ENCODE measurements at places on chromosomes 16 and 17.
A peak's percentile ranks its signal among the peaks of the same experiment; 100 is the strongest.

- no peak for DNase-seq
Measured at GRCh38 chr17:64950871-64951270, 31.6 kb upstream of the LRRC37A3 start.

GRCh38 chr16:4894276-4895150, 42.4 kb downstream of the PPL start:
- DNase-seq: no peak

- DNase-seq: no peak
Measured at GRCh38 chr17:29862951-29863350, 67.1 kb downstream of the SSH2 start.

- no peak for DNase-seq
Measured at GRCh38 chr17:73870473-73870872, 226.2 kb upstream of the SDK2 start.

DNA sequence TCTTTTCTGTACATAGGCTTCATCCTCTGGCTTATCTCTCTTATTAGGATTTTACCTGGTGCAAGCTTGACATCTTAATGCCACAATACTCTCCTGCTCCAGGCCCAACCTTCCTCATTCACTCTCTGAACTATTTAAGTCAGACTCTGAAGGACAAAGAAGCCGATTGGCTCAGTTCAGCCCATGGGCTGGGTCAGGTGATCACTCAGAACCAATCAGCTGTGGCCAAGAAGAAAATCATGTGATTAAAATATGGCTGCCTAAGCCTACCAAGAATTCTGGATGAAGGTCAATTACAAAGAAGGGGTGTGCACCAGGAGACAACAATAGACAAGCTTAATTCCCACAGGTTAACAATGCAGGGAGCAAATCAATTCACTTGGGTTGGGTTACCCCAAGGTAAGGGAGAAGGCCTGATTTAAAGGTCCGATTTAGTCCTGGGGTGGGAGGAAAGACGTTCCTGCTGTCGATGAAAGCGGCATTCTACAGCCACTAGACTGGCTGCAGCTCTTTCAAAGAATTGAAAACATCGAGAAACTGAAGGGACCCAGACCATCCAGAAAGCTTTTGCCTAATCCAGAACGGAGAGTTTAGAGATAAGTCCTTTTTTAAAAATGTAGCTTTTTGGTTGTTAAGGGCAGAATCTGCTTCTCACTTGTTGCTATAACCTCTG, 42.9 kb upstream of the NFAT5 start:
- DNase-seq: no peak

- peak; percentile 65 for DNase-seq
Measured at GRCh38 chr17:49575679-49576087, at the start of gene NXPH3. Gene NXPH3 (plus strand): TSS chr17:49575871. CDS start chr17:49576220, 349 bp downstream.

DNA sequence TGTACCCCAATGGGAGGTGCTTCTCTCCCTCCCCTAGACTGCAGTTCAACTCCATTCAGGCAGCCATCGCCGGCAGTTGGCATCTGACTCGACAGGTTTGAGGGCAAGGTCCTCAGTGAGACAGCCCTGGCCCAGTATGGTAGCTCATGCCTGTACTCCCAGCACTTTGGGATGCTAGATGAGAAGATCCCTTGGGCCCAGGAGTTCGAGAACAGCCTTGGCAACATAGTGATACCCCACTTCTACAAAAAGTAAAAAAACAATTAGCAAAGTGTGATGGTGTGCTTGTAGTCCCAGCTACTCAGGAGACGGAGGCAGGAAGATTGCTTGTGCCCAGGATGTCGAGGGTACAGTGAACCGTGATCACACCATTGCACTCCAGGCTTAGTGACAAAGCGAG, 12.1 kb downstream of the VPS35L start:
- no peak for DNase-seq

DNA sequence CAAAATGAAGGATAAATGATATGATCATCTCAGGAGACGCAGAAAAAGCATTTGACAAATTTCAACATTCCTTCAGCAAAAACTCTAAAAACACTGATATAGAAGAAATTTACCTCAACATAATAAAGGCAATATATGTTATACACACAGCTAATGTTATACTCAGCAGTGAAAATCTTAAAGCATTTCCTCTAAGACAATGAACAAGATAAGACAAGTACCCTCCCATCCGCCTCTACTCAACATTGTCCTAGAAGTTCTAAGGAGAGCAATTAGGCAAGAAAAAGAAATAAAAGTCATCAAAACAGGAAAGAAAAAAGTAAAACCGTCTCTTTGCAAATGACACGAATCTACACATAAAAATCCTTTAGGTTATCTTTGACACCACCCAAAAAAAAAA, 1432.8 kb downstream of the CDH11 start:
- no peak for DNase-seq

DNA sequence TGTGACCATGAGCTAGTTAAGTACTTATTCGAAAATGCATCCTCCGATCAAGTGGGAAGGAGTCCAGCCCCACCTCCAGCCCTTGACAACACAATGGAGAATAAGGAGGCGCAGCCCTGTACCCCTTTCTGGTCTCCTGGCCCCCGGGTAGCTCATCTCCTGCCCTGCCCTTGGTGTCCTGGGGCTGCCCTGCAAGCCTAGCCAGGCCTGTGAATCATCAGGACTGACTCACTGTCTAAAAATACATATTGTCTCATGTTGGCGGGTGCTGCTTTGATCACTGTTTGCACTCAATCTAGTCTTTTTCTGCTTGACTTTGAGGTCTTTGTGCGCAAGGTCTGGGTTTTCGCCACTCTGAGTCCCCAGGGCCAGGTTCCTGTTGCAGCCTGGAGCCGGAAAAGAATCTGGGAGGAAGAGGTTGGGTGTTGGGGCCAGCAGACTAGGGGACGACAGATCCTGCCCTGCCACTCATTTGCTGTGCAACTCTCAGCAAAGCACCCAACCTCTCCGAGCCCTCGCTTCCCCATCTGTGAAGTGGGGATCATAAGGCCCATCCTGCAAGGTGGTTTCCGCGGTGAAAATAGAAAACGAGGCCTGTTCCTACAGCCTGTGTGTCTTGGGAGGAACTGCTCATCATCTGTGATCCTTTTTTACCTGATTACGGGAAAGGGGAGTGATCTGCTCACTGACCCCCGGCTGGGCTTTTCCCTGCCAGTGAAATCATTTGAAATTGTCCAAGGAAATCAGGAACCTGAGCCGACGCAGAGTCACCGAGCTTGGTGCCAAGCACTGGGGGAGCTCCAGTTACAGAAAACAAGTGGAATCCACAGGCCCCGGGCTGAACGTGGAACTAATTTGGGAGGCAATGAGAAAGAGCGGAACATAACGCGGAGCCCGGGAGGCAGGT, 230.4 kb downstream of the PARN start:
- peak; percentile 45 for DNase-seq

GRCh38 chr16:49443576-49443975, 70.0 kb downstream of the C16orf78 start:
- no peak for DNase-seq

DNA sequence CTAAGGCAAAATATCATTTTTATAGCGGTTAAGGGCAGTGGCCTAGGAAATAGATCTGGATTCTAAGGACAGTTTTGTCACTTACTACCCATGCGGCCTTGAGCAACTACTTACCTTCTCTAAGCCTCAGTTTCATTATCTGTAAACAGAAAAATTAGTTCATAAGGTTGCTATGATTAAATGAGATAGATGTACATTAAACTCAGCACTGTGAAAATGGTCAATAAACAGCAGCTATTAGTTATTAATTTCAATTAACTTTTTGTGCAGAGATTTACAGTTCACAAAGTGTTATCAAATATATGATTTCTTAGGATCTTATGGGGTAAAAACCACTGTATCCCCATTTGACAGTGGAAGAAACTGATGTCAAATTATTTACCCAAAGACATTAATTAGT, 135.5 kb upstream of the CORO6 start:
- no peak for DNase-seq

GRCh38 chr16:77085981-77086380, 105.0 kb upstream of the MON1B start:
- no peak for DNase-seq

DNA sequence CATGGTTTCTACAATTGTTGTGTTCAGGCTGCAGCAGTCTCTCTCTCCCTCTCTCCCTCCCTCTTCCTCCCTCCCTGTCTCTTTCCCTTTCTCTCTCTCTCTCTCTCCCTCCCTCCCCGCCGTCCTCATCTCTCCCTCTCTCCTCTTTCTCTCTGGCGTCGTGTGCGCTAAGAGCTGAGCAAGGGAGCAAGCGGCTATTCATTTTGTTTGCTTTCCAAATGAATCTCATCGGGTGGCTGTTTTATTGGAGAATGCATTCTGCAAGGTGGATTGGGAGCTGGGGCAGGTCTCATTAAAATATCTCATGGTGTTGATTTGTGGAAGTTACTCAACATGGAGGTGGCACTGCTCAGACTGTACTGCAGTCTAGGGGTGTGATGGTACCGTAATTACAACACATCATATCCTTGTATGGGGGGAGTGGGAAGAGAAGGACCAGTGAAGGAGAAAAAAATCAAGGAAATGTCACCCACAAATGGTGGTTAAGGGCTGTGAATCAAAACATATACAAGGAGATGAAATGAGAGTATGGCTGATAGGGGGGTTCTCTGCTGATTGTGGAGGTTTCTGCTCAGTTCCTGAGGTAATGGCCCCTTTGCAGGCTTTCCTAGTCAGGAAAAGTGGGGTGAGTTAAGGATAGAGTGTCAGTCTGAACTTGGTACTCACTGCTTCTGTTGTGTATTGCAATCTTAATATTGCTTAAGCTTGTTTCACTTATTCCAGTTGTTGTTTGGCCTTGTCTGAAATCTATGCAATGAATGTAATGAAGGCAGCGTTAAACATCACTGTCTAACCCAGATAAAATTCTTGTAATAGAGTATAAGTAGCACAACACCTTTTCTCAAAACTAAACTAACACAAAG, 2.7 kb downstream of the MSL1 start:
- DNase-seq: peak; percentile 37

DNA sequence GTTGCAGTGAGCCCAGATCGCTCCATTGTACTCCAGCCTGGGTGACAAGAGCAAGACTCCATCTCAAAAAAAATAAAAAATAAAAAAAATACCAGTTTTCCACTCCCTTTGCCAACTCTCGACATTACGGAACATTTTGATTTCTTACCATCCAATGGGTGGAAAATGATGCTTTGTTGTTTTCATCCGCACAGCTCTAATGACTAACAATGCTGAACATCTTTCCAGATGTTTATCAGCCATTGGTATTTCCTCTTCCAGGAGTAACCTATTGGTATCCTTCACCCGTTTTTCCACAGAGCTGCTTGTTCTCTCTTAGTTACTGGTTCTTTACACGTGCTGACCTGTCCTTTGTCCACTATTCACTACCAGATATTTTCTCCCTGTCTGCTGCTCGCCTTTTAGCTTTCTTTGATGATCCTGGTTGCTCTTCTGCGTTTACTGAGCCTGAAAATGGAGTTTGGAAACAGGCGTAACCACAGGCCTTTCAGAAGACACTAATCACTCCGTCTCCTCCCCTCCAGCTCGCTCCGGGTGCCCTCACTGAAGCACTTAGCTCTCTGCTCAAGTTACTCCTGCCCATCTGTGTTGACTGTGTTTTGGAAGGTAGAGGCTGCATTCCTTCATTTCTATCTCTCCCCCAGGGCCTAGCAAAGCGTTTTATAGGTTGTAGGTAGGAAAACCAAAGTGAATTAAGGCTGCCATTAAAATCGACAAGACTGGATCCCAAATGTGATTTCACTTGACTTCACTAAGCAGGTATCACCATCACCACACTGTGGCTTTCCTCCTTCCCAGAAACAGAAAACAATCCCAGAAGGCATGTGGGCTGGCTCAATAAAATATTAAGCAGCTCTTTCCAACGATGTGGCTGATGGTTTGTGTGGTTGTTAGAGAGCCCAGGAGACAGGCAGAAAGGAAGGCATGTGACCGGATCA, 8.9 kb downstream of the SHPK start:
- peak; percentile 61 for DNase-seq

GRCh38 chr17:60383379-60383778, 8.6 kb downstream of the USP32 start:
- DNase-seq: no peak

- no peak for DNase-seq
Measured at GRCh38 chr17:17982801-17983200, 10.1 kb downstream of the DRC3 start.

- no peak for DNase-seq
Measured at GRCh38 chr17:29557085-29557738, 9.6 kb downstream of the ABHD15 start.

- DNase-seq: peak; percentile 45
Measured at GRCh38 chr16:62272035-62272434, 235.8 kb upstream of the CDH8 start.

DNA sequence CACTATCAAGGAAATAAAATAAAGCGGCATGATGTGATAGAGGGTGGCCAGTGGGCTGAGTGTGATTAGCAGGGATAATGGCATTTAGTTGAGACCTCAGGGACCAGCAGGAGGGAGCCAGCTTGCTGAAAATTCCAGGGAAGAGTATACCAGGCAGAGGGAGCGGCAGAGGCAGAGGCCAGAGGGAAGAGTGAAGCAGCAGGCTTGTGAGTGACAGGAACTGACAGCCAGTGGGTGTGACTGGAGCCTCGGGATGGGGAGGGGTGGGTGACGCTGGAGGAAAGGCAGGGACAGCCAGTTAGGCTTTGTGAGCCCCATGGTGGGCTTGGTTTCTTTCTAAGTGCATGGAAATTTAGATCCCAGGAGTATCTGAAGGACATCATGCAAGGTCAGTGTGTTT, 209.7 kb upstream of the CACNG3 start:
- peak; percentile 62 for DNase-seq

GRCh38 chr17:6000426-6000825, 69.8 kb upstream of the WSCD1 start:
- DNase-seq: no peak

GRCh38 chr17:71432378-71433315, 688.2 kb upstream of the SOX9 start:
- no peak for DNase-seq

All from eye (tissue), 1 donor.